Mesendoderm (in vitro differentiated cells): ENCODE measurements at places on chromosomes 2 and 18.

- no peaks in the 10 kb centered on the region for H3K4me1 ChIP-seq
- H3K27ac ChIP-seq = no peak overlapping the region
- H3K27me3 ChIP-seq = no peaks in the 10 kb centered on the region
- no peak overlapping the region for H3K4me3 ChIP-seq
- DNase-seq = no peak
- H3K36me3 ChIP-seq = no peaks in the 10 kb centered on the region
These were observed 18.9 kb downstream of the HPCAL1 start for GRCh38 chr2:10321622-10322021.

DNA sequence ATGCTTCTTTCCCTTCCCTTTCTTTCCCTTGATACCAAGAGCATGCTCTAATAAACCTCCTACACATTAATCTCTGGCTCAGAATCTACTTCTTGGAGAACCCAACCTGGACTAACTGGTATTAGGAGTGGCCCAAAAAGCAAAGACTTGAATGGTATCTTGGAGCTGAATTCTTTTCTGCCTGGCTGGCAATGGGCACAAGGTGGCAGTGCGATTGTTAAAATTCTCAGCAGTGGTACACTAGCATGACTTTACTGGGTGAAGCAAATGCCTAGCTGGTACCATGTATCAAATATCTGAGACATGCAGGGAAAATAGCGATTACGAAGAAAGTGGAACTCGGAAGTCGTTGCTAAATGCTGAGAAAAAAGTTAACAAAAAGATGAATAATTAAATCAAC is 376.1 kb downstream of the XIRP2 start:
- no peak overlapping the region for H3K4me3 ChIP-seq
- H3K27ac ChIP-seq = no peak overlapping the region
- peak; percentile 61 for DNase-seq

DNA sequence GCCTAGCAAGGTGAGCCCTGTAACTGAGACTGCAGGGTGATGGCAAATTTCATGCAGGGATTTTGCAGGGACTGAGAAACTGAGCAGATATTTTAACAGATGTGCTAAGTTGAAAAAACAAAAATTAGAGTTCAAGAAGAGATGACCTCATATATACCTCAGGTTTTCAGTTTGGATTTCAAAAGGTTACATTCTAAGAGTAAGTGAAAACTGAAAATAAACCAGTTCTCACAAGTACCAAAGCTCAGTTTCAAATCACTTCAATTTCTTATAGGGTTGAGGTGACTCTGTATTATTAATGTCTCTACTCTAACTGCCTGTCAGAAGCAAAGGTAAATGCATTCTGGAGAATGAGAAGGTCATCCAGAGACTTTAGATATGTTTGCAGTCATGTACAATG is 237.4 kb upstream of the VRK2 start:
- no peak overlapping the region for H3K27ac ChIP-seq
- no peak overlapping the region for H3K4me3 ChIP-seq
- no peaks in the 10 kb centered on the region for H3K36me3 ChIP-seq
- no peaks in the 10 kb centered on the region for H3K27me3 ChIP-seq

- H3K4me1 ChIP-seq = no peaks in the 10 kb centered on the region
- no peak overlapping the region for H3K4me3 ChIP-seq
- no peaks in the 10 kb centered on the region for H3K27me3 ChIP-seq
- DNase-seq = no peak
These were observed 9.1 kb upstream of the PTPRM start for GRCh38 chr18:7557973-7558372.

GRCh38 chr2:125710561-125710960 is 945.4 kb upstream of the GYPC start:
- H3K36me3 ChIP-seq = no peaks in the 10 kb centered on the region
- no peaks in the 10 kb centered on the region for H3K27me3 ChIP-seq
- no peak overlapping the region for H3K27ac ChIP-seq
- no peak overlapping the region for H3K4me3 ChIP-seq
- no peaks in the 10 kb centered on the region for H3K4me1 ChIP-seq

- no peak overlapping the region for H3K4me3 ChIP-seq
- no peak overlapping the region for H3K27ac ChIP-seq
- H3K4me1 ChIP-seq = peaks cover 2% of the 10 kb centered on the region
- no peaks in the 10 kb centered on the region for H3K36me3 ChIP-seq
- DNase-seq = no peak
These were observed 245.4 kb upstream of the MEIS1 start for GRCh38 chr2:66189553-66189952.

DNA sequence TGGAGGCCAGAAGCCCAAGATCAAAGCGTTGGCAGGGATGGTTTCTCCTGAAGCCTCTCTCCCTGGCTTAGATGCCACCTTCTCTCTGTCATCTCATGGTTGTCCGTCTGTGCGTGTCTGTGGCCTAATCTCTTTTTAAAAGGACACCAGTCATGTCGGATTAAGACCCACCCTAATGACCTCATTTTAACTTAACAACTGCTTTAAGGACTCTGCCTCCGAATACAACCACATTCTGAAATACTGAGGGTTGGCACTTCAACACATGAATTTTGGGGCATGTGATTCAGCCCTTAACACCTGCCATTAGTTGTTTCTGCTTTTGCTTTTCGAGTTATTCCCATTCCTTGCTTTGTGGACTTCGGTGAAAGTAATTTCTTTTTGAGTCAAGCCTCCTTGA is 97.8 kb upstream of the SMIM21 start:
- no peaks in the 10 kb centered on the region for H3K4me1 ChIP-seq
- no peaks in the 10 kb centered on the region for H3K36me3 ChIP-seq
- H3K27me3 ChIP-seq = no peaks in the 10 kb centered on the region

DNA sequence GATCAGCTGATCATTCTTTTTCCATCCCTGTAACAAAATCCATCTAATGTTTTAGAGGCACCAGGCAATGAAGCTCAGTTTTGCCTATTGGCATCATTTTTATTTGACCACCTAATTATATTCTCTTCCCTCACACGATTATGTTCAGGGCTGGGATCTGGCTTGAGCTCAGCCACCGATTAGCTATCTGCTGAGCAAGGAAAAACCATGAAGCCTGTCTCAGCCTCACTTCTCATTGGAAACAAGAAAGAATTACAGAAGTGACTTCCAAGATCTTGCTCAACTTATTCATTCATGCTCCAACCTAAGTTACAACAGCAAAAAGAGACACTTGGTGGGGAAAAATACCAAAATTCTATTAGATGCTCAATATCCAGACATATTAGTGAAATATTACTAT is 139.0 kb upstream of the SH3BP4 start:
- no peaks in the 10 kb centered on the region for H3K36me3 ChIP-seq
- DNase-seq = no peak
- no peak overlapping the region for H3K27ac ChIP-seq
